T-helper 9 cell (primary cell): ENCODE measurements at places on chromosomes 13 and 19.

DNA sequence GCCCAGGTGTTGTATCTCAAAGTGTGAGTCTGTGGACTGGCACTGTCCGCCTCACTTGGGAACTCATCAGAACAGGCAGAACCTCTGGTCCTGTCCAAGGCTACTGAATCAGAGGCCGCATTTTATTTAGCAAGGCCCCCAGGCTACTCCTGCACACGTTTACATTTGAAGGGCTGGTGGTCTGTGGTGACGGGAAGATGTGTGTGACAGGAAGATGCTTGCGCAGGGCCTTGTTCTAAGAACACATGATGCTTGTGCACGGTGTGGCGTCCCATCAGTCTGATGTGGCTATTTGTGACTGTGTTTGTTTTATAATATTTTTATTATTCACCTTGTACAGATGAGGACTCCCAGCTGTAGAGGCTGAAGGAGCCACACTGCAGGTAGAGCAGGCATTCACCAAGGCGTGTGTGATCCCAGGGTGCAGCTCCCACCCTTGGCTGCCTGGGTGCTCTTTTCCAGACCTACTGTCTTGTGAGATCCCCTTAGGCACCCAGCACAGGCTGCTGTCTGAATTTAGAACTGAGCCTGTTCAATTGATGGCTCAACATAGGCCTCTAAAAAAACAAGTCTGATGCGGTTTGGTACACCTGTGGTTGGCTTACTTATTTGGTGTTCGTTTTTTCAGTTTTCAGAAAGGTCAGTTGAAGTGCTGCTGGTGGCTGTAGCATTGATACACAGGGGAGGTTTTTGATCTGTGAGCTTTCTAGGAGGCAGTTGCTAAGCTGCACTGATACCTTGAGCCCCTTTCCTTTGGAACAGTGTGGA, 3.1 kb downstream of the SLC25A15 start:
- no peak for DNase-seq

DNA sequence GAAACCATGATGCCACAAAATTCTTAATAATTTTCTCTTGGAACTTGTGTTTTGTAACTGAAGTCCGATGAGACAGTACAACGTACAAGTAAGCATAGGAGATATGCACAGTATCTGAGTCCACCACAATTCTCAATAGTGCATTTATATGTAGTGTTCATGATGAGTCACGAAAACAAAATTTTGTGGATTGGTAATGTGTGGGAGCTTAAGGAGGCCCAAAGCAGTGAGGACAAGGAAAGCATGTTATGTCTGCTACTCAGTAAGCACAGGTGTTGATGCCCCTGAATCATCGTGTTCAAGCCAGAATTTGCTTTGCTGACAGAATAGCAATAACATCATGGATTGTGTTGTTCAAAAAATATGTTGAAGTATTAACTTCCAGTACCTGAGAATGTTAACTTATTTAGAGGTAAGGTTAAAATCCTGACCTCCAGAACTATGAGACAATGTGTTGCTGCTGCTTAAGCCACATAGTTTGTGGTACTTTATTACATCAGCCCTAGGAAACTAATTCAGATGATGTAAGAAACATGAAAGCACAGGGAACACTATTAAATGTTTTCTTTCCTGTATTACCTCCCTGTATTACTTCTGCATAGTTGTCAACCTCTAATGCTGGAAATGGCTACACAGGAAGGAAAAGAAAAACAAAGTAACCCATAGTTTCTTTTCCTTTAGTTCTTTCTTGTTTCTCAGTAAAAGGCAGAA, 201.3 kb downstream of the SLITRK6 start:
- no peak for DNase-seq

DNA sequence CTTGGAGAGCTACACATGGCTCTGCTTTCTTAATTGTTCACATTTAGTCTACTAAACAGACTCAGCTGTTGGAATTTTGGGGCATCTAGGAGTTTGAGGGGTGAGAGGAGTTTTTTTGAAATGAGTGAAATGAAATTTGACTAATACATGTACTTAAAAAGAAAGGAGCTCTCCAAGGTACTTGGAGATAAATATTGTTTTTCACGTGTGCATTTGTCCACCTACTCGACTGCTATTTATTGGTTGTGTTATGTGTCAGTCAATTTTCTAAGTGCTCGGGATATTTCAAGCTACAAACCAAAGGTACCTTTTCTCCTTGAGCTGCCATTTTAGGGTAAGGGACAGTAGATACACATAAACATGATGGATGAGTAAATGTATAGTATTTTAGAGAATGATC, 697.0 kb downstream of the LIG4 start:
- DNase-seq, result no peak

- no peak for DNase-seq
Observed at GRCh38 chr13:38981096-38981495, 9.5 kb downstream of the STOML3 start.
